Body of pancreas (tissue), 4 donors: ENCODE measurements at places on chromosomes 11 and 22.

DNA sequence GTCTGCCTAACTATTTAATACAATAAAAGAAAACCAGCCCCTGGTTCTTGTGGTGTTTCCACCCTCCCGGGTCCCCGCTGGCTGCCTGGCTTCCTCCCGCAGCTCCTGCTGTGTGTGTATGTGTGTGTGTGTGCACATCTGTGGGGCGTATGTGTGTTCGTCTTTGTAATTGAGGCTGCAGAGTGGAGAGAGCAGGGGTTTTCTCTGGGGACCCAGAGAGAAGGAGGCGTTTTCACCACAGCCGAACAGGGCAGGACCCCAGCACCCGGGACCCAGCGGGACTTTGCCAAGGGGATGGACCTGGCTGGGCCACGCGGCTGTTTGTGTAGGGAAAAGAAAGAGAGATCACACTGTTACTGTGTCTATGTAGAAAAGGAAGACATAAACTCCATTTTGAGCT is 42.7 kb downstream of the IGLL1 start:
- DNase-seq, result no peak

GRCh38 chr11:33475993-33476392 is 218.8 kb downstream of the HIPK3 start:
- DNase-seq, result peak; percentile 45

DNA sequence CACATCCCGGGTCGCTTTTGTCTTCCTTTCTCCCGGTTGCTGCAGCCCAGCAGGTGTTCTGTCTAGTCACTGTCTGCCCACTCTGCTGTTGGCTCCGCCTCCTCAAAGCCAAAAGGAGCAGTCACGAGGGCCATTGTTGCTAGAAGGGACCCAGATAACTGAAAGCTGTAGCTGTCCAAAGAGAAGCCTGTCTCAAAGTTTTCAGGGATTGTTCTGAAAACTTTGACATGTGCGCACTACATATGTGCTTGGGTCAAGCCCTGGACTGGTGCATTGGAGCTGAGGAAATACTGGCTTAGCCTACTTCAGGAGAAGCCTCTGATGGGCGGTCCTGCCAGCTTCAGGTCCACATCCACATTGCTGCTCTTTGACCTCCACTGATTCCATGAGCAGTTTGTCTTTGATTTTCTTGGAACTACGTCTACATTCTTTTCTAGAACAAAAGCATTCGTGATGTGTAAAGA is 8.8 kb upstream of the OR2AT4 start:
- no peak for DNase-seq

GRCh38 chr11:72700146-72700545 is 25.9 kb upstream of the PDE2A start:
- no peak for DNase-seq

GRCh38 chr11:73914284-73914683 is 36.5 kb upstream of the DNAJB13 start:
- DNase-seq, result peak; percentile 40

- no peak for DNase-seq
Measured at GRCh38 chr11:93080146-93080759, 110.8 kb downstream of the MTNR1B start.

- no peak for DNase-seq
Measured at GRCh38 chr11:126751242-126751641, 249.3 kb downstream of the KIRREL3 start.

GRCh38 chr22:30238136-30238535 is 8.4 kb downstream of the LIF start:
- DNase-seq, result no peak

- DNase-seq, result no peak
Measured at GRCh38 chr11:29914203-29914930, 102.5 kb downstream of the KCNA4 start.

- DNase-seq, result peak; percentile 85
Measured at GRCh38 chr11:45089251-45089650, 57.2 kb upstream of the PRDM11 start.

GRCh38 chr11:100031973-100032372 is 655.1 kb upstream of the ARHGAP42 start:
- DNase-seq, result no peak

DNA sequence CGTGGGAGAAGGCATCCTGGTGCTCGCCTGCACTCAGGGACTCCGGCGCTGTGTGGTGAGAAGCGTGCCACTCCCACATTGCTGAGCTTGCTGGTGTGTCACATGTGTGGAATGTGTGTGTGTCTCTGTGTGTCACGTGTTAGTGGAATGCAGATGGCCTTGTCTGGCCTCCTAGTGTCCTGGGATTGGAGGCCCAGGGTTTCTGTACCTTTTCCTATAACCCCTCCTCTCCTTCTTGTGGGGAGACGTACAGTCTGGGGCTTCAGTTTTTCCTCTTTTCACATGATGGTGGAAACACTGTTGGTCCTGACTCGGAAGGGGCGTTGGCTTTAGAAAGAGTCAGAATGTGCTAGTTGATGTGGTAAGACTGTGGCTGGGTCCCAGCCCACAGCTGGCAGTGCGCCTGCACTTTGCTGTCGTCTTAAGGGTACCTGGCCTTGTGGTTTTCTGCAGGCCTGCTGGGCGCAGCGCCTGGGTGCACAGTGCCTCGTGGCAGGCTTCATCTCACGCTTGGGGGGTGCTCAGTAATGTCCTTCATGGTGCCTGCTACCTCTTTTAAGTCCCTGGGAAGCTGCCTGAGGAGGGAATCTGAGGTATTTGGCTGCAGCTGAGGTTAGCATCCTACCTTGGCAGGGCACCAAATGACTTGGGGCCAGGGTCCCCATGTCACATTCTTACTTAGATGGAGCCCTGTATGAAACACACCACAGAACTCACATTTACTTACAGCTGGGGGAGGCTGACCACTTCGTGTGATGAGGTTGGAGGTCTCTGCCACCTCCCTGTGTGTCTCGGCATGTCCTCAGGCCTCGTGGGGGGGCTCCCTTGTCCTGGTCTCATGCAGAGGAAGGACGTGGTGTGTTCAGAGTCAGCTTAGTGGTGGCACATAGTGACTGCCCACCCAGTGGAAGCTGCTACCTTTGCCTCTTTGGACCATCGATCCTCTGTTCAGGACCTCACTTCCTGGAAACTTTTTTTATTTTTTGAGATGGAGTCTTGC is 61.9 kb downstream of the MED15 start:
- DNase-seq, result peak; percentile 42

- DNase-seq, result no peak
Measured at GRCh38 chr11:11306855-11307254, 46.2 kb downstream of the CSNK2A3 start.

GRCh38 chr11:13062115-13062514 is 53.0 kb downstream of the RASSF10 start:
- no peak for DNase-seq

DNA sequence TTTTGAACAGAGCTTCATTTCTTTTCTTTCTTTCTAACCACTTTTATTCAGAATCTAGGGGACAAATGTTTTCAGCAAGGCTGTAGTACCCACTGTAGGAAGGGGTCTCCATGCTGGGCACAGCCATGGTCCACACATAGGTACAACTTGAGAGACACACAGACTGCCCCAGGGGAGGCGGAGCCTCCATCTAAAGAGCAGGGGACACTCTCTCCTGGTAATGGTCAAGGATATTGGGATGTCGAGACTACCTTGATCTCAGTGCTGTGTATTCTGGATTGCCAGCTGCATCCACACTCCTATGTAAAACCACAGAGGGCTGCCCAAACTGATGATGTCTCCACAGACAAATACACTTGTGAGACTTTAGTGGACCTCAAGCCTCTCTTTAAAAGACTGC is 2.9 kb upstream of the APOL3 start:
- no peak for DNase-seq

DNA sequence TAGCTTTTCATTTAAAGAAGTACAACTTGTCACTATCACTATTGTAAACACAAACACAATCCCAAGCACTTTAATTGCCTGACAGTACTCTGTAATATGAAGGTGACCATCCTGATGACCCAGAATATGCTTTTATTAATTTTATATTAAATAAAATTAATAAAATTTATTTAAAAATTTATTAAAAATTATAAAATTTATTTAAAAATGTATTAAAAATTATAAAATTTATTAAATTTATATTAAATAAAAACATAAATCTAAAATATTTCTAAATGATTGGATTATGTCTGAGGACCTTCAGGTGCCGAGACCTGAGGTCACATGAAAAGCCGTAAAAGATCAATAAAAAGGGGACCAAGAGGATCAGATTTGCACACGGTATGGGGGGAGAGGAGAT is 229.8 kb upstream of the KIRREL3 start:
- no peak for DNase-seq

DNA sequence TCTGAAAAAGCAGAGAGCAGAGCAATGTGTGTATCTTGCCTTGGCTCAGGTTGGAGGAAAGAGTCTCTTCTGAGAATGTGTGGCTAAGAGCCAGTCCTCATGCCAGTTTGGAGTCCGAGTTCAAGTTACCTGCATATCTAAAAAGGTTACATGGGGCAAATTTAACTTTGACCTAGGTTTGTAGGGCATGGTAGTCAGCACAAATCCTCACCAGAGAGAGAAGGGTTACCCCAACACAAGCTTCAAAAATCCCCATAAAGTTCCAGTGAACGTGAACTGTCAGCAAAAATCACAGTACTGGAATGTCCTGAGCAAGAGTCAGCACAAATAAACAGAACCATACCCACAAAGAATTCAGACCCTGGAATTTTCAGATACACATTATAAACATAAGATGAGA is 13.8 kb downstream of the SDHD start:
- no peak for DNase-seq

GRCh38 chr11:14679662-14680061 is 36.1 kb downstream of the PDE3B start:
- no peak for DNase-seq

DNA sequence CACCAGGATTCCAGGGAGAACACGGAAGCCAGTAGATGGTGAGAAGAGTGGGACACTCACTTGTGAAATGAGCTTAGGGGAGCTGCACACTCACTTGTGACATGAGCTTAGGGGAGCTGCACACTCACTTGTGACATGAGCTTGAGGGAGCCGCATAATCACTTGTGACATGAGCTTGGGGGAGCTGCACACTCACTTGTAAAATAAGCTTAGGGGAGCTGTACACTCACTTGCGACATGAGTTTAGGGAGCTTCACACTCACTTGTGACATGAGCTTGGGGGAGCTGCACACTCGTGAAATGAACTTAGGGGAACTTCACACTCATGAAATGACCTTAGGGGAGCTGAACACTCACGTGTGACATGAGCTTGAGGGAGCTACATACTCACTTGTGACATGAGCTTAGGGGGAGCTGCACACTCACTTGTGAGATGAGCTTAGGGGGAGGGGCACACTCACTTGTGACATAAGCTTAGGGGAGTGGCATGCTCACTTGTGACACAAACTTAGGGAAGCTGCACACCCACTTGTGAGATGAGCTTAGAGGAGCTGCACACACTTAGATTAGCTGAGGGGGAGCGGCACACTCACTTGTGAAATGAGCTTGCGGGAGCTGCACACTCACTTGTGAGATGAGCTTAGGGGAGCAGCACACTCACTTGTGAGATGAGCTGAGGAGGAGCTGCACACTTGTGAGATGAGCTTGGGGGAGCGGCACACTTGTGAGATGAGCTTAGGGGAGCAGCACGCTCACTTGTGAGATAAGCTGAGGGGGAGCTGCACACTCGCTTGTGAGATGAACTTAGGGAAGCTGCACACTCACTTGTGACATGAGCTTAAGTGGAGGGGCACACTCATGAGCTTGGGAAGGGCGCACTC is 59.0 kb downstream of the NCAPD3 start:
- no peak for DNase-seq

DNA sequence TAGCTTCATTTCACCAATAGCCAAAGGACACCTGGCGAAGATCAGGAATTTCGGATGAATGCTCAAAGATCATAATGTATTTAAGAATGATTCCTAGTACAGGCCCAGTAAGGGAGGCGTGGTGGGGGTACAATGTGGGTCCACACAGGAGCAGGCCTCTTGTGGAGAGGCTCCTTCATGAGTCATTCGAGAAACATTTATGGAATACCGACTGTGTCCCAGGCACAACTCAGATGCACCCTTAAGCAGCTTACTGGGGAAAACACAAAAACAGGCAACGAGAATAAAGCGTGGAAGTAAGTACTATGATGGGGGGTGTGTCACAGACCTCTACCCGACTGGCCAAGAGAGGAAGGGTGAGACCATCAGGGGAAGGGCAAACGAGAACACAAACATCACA is 44.5 kb downstream of the SMCO4 start:
- DNase-seq, result no peak

DNA sequence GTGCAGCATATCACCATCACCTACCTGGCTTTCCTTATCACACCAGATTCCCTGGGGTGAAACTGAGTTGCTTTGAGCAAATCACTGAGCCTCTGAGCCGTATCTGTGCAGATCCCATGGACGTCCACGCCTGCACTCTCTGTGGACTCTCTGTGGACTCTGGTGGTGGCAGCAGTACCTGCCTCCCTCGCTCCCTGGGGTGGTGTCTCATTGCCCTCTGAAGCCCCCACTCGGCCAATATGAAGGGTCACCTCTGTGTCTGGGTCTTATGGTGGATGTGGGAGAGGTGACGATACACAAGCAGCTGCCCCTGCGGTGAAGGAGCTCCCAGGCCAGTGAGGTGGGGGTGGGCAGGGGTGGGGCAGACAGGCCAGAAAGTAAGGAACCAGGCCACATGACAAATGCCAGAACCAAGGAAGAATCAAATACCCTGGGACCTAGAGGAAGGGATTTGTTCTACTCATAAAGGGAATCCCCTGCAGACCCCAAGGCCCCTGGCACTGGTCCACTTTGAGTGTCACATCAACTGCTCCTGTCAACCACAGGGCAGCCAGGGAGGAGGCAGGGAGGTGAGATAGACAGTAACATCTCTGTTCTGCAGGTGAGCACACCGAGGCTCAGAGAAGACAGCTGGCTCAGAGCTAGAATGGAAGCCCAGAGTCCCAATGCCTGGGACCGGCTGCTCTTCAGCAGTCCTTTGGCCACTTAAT is 9.2 kb upstream of the CHST1 start:
- DNase-seq, result no peak

DNA sequence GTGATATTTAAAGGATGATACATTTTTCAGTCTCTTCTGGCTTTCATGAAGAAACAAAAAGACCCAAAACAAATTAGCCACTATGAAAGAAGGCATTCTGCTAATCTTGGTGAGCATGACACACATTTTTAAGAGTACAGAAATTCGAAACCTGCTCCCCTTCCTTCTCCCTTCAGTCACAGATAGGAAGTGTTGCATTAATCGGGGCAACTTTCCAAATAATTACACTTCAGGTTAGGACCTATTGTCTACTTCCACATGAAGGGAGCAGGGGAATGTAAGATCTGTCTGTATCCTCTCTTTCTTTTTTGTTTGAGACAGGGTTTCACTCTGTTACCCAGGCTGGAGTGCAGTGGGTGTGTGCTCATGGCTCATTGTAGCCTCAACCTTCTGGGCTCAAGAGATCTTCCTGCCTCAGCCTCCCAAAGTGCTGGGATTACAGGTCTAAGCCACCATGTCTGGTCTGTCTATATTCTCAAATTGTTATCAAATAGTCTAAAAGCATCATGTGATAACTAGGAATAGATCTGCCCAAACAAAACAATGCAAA is 45.8 kb downstream of the NCAM1 start:
- no peak for DNase-seq

GRCh38 chr11:119780222-119780953 is 51.4 kb upstream of the NECTIN1 start:
- no peak for DNase-seq
